ENCODE measurements at places on chromosomes 5 and 9. TPM values are rescaled to one million over a fixed set of nuclear protein-coding genes. Genes with fewer than 3 reads are reported as not detected.

IL12B gene
- total RNA-seq = 0.06 TPM

LCN9 gene
- not detected for total RNA-seq

ABL1 gene
- 53.3 TPM for total RNA-seq

PCDHA5 gene
- total RNA-seq = 0.72 TPM

FCN2 gene
- total RNA-seq = not detected

SPINK7 gene
- not detected for total RNA-seq

CTXN3 gene
- total RNA-seq = not detected

FBLL1 gene
- total RNA-seq = 0.08 TPM

PIP5KL1 gene
- total RNA-seq = 2.0 TPM

ANKDD1B gene
- not detected for total RNA-seq

LCP2 gene
- total RNA-seq = not detected

IFNK gene
- not detected for total RNA-seq

PCDHGB7 gene
- total RNA-seq = 0.10 TPM

TMEM171 gene
- total RNA-seq = 6.8 TPM

FBN2 gene
- total RNA-seq = 13.0 TPM
